SHP77 (cell line): ENCODE measurements at places on chromosomes 7 and 10.

- no peak for DNase-seq
These were observed 119.4 kb downstream of the VIPR2 start for GRCh38 chr7:159025161-159025779.

DNA sequence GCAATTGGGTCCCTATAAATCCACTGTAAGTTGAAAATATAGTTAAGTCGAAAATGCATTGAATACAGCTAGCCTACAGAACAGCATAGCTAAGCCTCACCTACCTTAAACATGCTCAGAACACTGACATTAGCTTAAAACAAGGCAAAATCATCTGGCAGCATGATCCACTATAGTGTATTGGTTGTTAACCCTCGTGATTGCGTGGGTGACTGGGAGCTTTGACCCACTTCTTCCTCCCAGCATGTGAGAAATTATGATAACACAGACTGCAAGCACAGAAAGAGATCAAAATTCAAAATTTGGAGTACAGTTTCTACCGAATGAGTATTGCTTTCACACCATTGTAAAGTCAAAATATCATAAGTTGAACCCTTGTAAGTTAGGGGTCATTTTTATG, 22.3 kb downstream of the CNTNAP2 start:
- no peak for DNase-seq

DNA sequence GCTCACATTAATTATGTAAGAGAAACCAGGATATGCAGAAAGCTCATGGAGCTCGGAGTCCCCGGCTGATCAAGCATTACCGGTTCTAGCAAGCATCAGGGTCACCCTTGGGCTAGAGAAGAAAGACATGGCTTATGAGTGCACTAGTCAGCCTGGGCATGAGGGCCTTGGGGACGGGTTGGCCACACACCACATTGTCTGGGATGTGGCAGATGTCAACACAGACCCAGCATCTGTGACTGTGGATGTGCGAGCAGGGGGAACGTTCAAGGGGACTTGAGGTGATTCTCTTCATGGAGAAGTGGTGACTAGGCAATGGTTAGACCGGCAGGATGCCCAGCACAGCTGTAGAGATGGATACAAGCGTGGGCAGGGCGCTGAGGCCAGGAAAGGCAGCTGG, 13.7 kb downstream of the ZMIZ2 start:
- DNase-seq, result no peak

GRCh38 chr7:150384406-150385301, 5.5 kb downstream of the ZNF775 start:
- no peak for DNase-seq

GRCh38 chr7:47266131-47266706, 315.7 kb downstream of the TNS3 start:
- peak; percentile 31 for DNase-seq

GRCh38 chr10:107546284-107546683, 381.8 kb upstream of the SORCS1 start:
- no peak for DNase-seq

GRCh38 chr7:19610194-19610943, 98.5 kb downstream of the POLR1F start:
- no peak for DNase-seq

- no peak for DNase-seq
These were observed 146.8 kb downstream of the ADCY1 start for GRCh38 chr7:45720989-45721388.

GRCh38 chr7:157793087-157793353, 456.2 kb downstream of the DNAJB6 start:
- no peak for DNase-seq

- DNase-seq, result no peak
These were observed 15.4 kb downstream of the CTBP2 start for GRCh38 chr10:125144693-125145623.
